ENCODE measurements at places on chromosomes 6 and 20.

GRCh38 chr6:114024746-114025145 is 53.8 kb upstream of the HDAC2 start:
- no peak for DNase-seq

GRCh38 chr6:106670236-106670635 is 40.9 kb downstream of the QRSL1 start:
- DNase-seq = no peak

GRCh38 chr20:64048402-64049044 is 916 bp downstream of the SOX18 start:
- no peak for DNase-seq

DNA sequence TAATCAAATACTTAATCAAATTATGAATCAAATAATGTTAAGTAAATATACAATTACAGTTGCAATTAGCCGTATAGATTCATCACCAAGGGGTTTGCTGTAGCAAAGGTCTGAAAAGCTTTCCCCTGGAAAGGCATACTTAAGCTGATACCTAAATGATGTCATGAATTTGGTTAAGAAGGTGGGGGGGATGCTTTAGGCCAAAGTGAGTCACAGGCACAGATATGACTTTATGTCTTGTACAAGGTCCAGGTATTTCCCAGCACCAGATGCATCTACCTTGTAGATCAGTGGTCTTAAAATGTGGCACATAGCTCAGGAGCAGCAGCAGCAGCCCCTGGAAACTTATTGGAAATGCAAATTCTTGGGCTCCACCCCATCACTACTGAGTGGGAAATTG is 557.3 kb upstream of the CDH4 start:
- DNase-seq = no peak

DNA sequence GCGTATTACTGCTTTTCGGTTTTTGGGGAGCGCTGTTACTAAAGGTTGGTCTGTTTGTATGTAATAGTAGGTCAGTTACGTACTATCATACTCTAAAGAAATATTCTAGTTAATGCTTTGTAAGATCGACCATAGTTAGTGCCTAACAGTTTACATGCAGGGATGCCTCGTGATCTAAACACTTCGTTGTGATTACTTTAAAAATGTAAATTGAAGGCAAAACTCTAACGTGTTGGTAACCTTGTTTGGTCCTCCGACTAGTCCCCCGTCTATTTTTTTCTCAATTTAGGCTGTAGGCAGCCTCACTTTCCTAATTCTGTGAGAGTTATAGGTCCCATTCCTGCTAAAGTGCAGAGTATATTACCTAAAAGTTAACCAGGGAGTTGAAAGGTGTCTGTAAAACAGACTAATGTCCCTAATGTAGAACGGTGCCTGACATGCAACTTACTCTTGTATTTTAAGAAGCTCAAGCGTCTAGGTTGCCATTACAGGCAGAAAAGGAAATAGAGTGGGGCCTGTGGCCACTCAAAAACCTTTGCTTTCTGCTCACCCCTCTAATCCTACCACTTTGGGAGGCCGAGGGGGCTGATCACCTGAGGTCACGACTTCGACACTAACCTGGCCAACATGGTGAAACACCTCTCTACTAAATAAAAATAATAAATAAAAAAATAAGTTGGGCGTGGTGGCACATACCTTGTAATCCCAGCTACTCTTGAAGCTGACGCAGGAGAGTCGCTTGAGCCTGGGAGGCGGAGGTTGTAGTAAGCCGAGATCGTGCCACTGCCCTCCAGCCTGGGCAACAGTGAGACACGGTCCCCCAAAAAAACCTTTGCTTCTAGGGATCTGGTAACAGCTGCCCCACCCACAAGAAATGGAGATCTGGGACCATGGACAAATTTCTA is 37.8 kb downstream of the HFE start:
- no peak for DNase-seq

- DNase-seq = no peak
These were observed 34.8 kb downstream of the NR2E1 start for GRCh38 chr6:108200631-108201030.

GRCh38 chr6:111779031-111779430 is 94.2 kb downstream of the FYN start:
- DNase-seq = no peak

DNA sequence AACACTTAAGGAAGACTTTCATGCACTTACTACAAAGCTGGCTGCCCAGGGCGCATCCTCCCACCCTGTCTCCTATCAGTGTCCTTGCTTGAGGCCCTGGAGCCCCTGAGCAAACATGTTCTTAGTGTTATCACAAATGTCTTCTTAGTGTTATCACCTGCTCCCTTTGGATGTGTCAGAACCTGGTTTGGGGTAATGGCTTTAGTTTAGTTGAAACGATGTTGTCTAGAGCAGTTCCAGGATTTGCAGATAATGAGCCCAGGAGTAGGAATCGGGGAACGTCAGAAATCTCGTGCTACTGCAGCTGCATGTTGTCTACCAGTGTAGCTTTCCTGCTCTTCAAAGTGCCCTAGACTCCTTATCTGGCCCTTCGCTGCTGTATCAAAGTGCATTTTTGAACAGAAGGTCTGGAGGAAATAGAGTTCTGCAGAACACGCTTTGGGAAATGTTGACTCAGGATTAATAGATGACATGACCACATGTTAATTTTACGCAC is 69.6 kb downstream of the PHACTR2 start:
- no peak for DNase-seq

DNA sequence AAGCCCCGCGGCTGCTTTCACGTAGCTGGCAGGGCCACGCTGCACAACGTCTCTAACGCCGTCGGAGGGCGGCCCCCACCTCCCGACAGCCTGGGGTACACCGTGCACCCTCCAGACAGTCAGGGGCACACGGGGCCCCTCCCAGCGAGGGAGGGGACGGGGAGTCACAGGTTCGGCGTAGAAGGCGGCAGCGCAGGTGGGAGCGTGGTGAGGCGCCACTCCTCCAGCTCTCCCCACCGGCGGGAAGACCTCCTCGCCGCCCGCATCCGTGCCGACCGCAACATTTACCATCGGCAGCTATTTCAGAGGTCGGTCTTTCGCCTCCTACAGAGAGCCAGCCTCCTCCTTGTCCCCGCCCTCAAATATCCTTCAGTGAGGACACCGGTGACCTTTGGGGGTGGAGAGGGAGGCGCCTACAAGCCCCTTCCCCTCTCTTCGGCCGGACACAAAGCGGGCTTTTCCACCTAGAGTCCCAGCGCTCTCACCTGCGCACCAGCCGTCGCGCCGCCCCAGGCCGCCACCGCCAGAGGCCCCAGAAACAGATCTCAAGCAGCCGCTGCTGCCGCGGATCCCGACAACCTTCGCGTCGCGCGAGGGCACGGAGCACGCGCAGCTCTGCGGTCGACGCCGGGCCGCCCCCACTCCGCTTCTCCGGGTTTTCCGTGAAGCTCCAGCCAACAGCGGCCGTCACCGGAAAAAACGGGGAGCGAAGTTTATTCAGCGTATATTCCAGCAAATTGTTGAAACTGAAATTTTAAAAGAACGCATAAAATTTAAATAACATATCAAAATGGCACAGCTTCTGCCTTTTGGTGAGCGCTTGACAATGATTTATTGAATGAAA is at the start of gene MKKS:
MKKS (minus strand) TSS at position 600 of the 844 bp plus-strand sequence. CDS start 20,708 bp downstream, outside the sequence.
- DNase-seq = peak; percentile 78

DNA sequence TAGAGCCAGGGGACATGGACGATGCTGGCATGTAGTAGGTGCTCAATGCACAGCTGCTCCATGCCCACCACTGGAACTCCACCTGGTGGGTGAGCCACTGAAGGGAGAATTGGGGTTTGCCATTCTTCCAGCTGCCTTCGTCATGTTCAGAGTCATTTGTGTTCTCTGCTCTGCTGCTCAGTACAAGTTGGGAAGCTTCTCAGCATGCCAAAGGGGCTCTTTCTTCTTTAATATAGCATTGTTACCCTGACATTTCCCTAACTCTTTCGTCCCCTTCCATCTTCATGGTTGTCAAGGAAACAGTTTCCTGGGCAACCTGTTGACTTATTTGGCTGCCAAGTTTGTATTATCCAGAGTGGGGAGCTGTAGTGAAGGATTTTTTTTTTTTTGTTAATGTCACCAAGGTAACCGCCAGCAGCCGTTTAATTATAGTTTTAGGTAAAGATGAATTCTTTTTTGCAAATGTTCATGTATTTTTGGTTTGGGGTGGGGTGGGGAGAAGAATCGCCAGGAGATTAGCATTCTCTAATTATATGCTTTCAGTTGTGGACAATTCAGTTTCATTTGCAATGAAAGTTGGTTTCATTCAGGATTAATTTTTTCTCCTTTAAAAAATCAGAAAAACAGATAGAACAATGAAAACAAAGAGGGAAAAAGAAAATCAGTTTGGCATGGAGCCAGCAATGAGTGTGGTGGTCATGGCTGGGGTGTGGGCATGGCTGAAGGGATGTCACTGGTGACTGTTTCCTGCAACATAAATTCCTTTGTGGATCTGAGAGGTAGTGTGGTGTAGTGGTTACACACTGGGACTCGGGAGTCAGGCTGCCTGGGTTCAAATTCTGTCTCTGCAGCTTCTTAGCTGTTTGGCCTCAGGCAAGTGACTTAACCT is 73.0 kb upstream of the KCNG1 start:
- DNase-seq = no peak

DNA sequence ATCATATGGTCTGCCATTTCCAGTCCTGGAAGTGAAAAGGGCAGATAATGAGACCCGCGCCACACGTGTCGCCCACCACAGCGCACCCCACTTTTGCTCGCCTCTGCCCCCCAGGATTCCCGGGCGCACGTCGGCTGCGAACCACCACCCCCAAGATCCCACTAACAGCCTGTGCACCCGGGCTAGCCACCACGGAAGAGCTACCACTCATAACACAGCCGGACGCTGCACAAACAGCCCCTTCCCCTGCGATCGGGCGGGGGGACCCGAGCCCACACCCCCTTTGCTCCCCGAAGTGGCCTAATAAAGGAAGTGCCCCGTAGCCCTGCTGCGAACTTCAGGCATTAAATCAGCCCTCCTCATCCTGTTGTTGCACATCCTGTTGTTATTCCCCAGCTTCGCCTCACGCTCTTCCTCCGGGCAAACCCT is 506 bp downstream of the CITED2 start:
- DNase-seq = no peak

DNA sequence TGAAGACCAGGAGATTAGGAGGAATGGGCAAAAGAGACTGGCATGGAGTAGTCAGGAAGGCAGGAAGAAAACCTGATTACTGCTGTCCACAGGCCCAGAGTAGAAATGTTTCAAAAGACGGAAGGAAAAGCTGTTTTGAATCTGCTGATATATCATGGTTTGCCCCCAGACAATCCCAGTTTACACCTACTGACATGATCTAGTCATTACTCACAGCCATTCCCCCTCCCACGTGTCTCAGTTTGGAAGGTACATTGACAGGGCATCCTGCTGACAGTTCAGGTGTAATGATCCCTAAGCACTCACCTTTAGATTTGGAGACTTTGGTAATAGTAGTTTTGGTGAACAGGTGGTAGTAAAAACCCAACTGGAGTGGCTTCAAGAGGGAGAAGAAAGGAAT is 9.8 kb upstream of the TXNDC5 start:
- DNase-seq = no peak
